ENCODE measurements at places on chromosomes 13 and 19.

DNA sequence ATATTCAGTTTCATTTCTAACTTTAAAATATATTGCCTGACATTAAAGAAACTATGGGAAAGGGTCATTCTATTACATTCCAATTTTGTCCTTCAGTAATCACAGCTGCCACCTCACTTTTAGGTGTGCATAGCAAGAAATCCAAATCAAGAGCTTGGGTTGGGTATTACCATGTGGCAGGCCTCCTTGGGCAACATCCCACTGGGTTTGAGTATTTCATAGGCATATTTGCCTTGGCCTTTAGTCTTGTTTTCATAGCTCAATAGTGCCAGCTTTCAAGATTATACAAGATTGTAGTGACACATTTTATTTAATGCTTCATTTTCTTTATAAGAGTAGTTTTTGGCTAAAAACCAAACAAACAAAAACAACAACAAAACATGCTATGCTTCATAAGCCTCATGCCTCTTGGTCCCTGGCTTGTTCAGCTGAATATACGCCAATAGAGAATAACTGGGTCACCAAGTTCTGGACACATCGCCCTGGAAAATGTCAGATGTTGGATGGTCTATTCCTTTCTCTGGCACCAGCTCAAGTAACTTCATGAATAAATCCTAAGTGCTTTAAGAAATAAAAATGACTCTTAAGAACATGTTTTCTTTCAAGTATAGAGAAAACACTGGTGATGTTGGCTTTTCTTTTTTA is 167.4 kb upstream of the STARD13 start:
- no peak for DNase-seq

- DNase-seq = no peak
These were observed 184.7 kb downstream of the PCCA start for GRCh38 chr13:100273552-100273951.

- DNase-seq = no peak
These were observed 194.7 kb downstream of the ZNF536 start for GRCh38 chr19:30566681-30567420.

DNA sequence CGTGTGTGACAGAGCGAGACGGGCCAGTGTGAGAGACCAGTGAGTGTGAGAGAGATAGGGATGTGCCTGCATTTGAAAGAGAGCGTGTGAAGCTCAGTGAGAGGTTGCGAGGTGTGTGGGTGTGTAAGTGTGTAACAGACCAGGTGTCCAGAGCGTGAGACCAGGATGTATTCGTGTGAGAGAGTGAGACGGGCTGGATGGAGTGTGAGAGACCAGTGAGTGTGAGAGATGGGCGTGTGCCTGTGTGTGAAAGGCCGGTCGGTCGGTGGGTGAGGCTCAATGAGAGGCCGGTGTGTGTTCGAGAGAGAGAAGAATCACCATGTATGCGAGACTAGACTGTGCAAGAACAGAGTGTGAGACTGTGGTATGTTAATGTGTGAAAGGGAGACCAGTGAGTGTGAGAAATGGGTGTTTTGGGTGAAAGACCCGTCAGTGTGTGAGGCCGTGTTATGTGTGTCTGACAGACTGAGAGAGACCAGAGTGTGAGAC is 679 bp downstream of the ZNF471 start:
- DNase-seq = no peak

Measured in stimulated activated CD8-positive, alpha-beta memory T cell treated with anti-CD3 and anti-CD28 coated beads, Interleukin-7, amount 100 ng/mL, for 48 hours (primary cell).